ENCODE measurements at places on chromosomes 1 and 21. TPM values are rescaled to one million over a fixed set of nuclear protein-coding genes. Genes with fewer than 3 reads are reported as not detected.

- no peaks in the 10 kb centered on the region for H3K4me1 ChIP-seq
- peak within 1 kb of the TSS; percentile 48 for H3K27ac ChIP-seq
- H3K27me3 ChIP-seq: no peaks in the 10 kb centered on the region
- no peaks in the 10 kb centered on the region for H3K36me3 ChIP-seq
- peak; percentile 65 for DNase-seq
These were observed at the start of gene IFI44L for GRCh38 chr1:78619803-78620579. IFI44L (plus strand) TSS chr1:78620448; CDS start chr1:78627916, 7,468 bp downstream.

The CYP4A22 gene
- 0.23 TPM for total RNA-seq

GRCh38 chr1:203677771-203678170, 51.1 kb downstream of the ATP2B4 start:
- H3K36me3 ChIP-seq: no peaks in the 10 kb centered on the region
- H3K4me3 ChIP-seq: no peak overlapping the region
- H3K27ac ChIP-seq: no peak overlapping the region
- H3K27me3 ChIP-seq: no peaks in the 10 kb centered on the region

The RXFP4 gene
- not detected for total RNA-seq

The ARHGEF10L gene
- total RNA-seq: 190 TPM

DNA sequence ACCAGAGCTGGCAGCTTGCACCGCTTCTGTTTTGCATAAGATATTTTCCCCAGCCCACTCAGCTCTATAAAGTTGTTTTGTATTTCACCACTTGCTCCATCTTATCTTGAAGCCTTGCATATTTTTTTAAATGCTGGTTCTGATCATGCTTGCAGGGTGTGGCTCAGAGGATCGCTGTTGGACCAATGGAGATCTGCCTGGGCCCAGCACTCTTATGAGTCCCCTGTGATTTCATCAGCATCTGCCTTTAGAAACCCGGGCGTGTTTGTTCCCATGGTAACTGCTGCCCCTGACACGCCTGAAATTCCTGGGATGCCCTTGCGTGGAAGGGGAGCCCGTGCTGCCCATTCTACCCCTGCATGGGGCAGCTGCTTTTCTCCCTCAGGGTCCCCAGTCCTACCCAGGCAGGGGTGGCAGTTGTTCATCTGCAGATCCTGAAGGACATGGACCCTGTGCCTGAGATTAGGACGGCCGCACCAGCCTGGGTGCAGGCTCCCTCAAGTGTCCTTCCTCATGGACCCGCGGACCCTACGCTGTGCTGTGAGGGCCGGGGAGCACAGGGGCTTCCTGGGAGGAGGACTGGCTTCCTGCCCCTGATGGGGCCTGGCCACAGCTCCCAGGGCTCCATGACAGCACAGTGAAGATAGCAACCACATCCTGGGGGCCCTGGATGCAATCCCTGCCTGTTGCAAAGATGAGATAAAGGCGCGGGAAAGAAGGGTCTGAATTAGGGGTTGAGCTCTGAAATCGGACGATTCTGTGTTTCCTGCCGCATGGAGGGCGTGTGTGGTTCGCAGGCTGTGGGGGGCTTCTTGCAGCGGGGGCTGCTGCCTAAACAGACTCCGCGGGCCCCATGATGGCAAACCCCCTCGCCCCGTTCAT, 226.5 kb downstream of the SDCCAG8 start:
- no peak overlapping the region for H3K27ac ChIP-seq
- H3K36me3 ChIP-seq: no peaks in the 10 kb centered on the region
- no peaks in the 10 kb centered on the region for H3K4me1 ChIP-seq
- H3K4me3 ChIP-seq: no peak overlapping the region
- no peaks in the 10 kb centered on the region for H3K27me3 ChIP-seq
